GM23248 (cell line): ENCODE measurements at places on chromosomes 4 and X. TPM values are rescaled to one million over a fixed set of nuclear protein-coding genes. Genes with fewer than 3 reads are reported as not detected.

DNA sequence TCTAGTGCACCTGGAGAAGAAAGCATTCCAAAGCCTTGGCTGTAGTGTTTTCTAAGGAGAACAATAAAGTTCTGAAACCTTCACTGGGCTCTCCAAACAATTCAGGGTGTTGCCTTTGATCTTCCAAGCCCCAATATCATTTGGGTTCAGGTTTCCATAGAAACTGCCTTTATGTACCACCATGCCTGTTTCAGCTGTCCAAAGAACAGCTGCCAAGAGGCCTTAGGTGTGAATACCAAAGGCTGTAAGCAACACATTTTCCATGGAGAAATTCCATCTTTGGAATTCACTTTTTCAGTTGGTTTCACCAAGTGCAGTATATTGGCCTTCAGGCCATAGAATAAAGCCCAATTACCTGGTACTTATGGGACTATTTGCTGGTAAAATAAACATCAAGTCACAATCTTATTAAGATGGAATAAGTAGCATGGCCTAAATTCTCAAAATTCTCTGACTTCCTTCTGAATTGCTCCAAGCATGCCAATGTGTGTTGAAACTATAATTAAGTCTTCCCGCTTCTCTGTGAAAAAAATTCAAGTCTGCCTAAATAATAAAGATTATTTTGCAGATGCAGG lies 61.9 kb downstream of the COX18 start:
- no peak for DNase-seq
- peaks cover 6% of the 10 kb centered on the region; the same call in 1 of the 2 replicates for H3K27me3 ChIP-seq
- H3K36me3 ChIP-seq: no peaks in the 10 kb centered on the region
- H3K4me1 ChIP-seq: no peaks in the 10 kb centered on the region

DNA sequence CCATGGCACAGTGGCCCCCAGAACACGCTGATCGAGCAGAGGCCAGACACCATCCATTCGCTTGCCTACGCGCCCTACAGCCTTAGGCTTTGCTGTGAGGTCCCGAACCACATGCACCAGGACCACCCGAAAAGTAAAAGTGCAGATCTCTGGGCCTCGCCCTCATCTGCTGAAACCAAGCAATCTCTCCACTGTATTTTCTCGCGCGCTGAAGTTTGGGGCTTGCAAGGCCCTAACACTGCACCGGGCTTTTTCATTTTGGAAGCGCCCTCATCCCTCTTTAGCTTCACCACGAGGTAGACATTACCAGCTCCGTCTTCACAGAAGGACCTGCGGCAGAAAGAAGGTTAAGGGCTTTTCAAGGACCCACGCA lies 21.2 kb downstream of the NKX3-2 start:
- no peak for DNase-seq
- peaks cover 92% of the 10 kb centered on the region for H3K27me3 ChIP-seq
- no peaks in the 10 kb centered on the region for H3K4me1 ChIP-seq
- H3K36me3 ChIP-seq: no peaks in the 10 kb centered on the region
- H3K27ac ChIP-seq: no peak overlapping the region

GATA1 gene
- total RNA-seq: not detected in 2 replicates

DNA sequence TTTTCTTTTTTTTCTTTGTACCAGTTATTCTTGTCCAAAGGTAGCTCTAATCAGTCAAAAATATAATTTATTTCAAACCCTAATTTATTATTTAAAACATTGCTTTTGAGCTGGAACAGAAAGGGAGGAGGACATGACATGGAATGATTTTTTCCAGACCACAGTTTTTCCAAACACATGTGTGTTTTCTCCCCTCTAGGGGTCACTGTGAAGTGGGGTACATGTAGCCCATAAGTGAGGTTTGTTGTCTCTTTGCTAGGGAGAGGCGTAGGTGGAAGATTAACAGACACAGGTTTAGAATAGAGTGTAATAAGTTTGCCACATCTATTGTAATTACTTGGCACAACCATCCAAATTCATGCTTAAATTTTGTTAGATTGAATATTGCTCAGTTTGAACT lies 83.0 kb downstream of the TNIP2 start:
- H3K27me3 ChIP-seq: no peaks in the 10 kb centered on the region
- H3K4me1 ChIP-seq: no peaks in the 10 kb centered on the region
- H3K4me3 ChIP-seq: no peak overlapping the region
- DNase-seq: peak; percentile 22

DNA sequence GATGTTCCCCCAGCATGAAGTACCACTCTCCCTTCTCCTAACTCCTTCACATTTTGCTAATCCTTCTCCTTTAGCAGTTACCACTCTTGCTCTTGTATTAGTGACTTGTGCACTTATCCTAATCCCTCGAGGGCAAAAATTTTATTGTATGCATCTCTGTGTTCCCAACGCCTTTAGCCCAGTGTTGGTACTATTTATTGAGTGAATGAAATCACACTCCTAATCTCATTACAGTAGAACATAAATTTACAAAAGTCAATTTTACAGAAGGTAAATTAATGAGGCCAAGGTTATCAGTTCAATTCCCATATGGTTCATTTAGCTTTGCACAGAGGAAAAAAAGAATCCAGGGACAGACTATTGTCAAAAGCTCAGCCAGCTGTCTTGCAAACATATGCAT lies 178.4 kb downstream of the NR3C2 start:
- no peak overlapping the region for H3K4me3 ChIP-seq
- no peaks in the 10 kb centered on the region for H3K27me3 ChIP-seq
- H3K4me1 ChIP-seq: no peaks in the 10 kb centered on the region
- no peak for DNase-seq
- no peaks in the 10 kb centered on the region for H3K36me3 ChIP-seq

DNA sequence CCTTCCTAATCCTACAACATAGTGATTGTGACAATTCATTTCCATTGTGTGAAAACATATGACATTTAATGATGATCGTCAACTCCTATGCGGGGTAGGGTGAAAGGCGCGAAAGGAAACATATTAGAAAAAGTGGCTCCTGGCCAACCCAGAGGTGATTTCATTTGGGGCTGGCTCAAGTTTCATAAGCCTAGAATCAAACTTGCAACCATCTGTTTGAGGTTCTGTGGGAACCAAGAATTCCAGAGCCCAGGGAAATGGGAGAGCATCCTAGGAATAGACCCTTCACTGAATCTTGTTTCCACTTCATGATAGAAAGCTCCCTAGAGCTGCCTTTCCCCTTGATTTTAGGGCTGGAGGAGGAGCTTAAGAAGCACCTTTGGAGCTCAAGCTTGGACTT lies 101.3 kb upstream of the EGFL6 start:
- no peak overlapping the region for H3K4me3 ChIP-seq
- DNase-seq: no peak
- no peaks in the 10 kb centered on the region for H3K36me3 ChIP-seq

UGT8 gene
- not detected in 2 replicates for total RNA-seq

MAGEA2 gene
- total RNA-seq: not detected in 2 replicates

GRCh38 chr4:70752236-70752635 lies 30.5 kb downstream of the RUFY3 start:
- no peak overlapping the region for H3K4me3 ChIP-seq
- no peaks in the 10 kb centered on the region for H3K4me1 ChIP-seq
- no peak for DNase-seq
- H3K27me3 ChIP-seq: no peaks in the 10 kb centered on the region
- H3K36me3 ChIP-seq: no peaks in the 10 kb centered on the region

GLUD2 gene
- 0.97 and 1.6 TPM in 2 replicates for total RNA-seq

GRCh38 chr4:168852387-168852786 lies 157.7 kb downstream of the CBR4 start:
- no peak overlapping the region for H3K27ac ChIP-seq
- peaks cover 28% of the 10 kb centered on the region for H3K4me1 ChIP-seq
- no peak for DNase-seq
- no peak overlapping the region for H3K4me3 ChIP-seq
- no peaks in the 10 kb centered on the region for H3K36me3 ChIP-seq
